ENCODE measurements at places on chromosomes 3 and 15.

- DNase-seq = no peak
Measured at GRCh38 chr15:58463815-58464650, 32.2 kb downstream of the LIPC start.

DNA sequence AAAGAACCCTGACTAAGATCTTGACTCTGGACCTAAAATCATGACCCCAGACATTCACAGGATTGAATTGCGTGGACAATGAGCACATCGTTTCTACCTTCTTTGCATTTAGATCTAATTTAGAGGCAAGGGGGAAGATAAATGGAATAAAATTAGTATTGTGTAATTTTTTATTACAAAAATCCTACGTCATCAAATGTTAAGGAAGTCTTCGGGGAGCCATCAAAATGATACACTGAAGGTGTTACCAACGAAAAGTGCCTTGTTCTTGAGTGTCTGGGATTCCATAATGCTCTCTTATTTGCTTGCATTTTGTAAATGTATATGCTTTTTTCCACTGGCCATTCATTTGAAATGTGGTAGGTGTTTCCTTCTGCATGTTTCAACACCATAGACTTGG is 52.8 kb upstream of the C3orf49 start:
- DNase-seq = no peak

DNA sequence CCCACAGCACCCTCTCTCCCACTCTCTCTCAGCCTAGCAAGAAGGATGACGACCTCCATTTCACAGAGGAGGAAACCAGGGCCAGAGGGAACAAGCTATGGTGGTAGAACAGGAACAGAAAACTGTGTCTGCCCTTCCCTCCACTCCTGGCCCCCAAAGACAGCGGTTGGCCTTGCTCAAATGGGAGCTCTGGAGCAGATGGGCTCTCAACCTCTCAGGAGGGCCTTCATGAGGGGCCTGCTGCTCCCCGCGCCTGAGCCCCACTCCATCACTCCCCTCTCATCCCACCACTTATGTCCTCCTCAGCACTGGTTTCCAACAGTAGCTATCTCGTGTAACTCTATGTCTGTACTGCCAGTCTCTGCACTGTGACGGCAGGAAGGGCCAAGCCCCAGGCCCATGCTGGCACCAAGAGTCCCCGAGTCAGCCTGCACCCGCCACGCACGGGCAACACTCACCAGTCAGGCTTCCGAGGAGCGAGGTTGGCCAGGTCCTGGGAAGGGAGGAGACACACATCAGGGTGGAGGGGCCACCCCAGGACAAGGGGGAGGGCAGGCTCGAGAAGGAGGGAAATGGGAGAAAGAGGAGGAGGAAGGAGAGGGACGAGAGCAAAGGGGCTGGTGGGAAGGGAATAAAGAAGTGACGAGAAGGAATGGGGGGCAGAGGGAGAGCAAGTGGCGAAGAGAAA is 45.5 kb downstream of the PTH1R start:
- no peak for DNase-seq

DNA sequence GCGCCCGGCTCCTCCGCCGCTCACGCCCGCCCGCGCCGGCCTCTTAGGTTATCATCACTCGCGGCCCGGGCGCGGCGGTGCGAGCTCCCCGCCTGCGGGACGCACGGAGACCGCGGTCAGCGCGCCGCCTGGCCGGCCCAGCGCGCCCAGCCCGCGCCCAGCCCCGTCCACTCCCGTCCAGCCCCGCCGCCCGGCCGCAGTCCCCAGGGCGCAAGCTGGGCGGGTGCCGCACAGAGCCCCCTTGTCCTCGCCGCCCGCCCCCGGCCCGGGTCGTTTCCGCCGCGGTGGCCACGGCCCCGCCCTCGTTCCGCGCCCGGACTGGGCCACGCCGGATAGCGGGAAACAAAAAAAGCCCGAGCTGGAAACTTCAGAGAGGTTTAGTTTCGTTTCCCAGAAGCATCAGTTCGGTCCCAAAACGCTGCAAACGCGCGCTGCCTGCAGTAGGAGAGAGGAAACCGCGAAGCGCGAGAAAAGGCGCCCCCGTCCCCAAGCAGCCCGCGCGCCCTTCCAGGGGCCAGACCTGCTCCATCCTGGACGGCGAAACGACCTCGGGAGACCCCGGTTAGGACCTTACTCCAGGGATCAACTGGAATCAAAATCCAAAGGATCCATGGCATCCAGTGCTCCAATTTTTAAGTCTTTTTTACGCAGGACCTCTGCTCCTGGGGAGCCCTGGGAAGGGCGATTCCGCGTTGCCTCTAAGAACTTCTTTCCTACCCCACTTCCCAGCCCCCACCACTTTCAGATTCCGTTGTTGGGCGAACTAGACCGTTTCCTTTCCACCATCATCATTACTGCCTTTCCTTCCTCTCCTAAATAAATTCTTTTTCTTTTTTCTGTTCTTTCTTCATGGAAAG is at the start of gene ATP10A:
ATP10A (minus strand) TSS at position 217 of the 857 bp plus-strand sequence. CDS start 231 bp downstream, outside the sequence.
- no peak for DNase-seq
